ENCODE measurements at places on chromosomes 12 and 14. TPM values are rescaled to one million over a fixed set of nuclear protein-coding genes. Genes with fewer than 3 reads are reported as not detected.
A peak's percentile ranks its signal among the peaks of the same experiment; 100 is the strongest.

GRCh38 chr14:53458368-53458814, 305.3 kb upstream of the DDHD1 start:
- no peaks in the 10 kb centered on the region for H3K27me3 ChIP-seq
- no peak overlapping the region for H3K4me3 ChIP-seq
- no peak for DNase-seq

DNA sequence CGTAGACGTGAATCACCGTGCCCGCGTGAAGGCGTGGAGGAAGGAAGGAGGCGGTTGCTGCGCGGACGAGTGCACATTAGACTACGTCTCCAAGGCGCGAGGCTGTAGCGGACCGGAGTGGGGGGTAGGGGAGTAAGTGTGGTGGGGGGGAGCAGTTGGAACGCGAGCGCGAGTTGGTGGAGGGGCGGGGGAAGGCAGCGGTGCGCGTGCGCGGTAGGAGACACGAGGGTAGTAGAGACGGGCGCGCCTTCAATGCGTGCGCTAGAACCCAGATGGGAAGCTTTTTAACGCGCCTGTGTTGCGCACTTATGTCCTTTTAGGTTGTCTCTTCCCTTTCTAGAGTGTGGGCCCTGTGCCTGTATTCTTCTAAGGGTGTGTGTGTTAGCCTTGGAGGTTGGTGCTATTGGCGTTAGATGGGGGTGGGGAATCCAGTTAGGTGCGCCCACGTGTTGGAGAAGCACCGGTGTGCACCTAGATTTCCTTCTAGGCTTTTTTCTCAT, 604 bp downstream of the EIF4B start:
- H3K27ac ChIP-seq: peak overlapping the region; percentile 93
- peak; percentile 93 for DNase-seq
- peaks cover 9% of the 10 kb centered on the region for H3K36me3 ChIP-seq
- peaks cover 61% of the 10 kb centered on the region for H3K4me1 ChIP-seq
- H3K4me3 ChIP-seq: peak overlapping the region; percentile 84

DNA sequence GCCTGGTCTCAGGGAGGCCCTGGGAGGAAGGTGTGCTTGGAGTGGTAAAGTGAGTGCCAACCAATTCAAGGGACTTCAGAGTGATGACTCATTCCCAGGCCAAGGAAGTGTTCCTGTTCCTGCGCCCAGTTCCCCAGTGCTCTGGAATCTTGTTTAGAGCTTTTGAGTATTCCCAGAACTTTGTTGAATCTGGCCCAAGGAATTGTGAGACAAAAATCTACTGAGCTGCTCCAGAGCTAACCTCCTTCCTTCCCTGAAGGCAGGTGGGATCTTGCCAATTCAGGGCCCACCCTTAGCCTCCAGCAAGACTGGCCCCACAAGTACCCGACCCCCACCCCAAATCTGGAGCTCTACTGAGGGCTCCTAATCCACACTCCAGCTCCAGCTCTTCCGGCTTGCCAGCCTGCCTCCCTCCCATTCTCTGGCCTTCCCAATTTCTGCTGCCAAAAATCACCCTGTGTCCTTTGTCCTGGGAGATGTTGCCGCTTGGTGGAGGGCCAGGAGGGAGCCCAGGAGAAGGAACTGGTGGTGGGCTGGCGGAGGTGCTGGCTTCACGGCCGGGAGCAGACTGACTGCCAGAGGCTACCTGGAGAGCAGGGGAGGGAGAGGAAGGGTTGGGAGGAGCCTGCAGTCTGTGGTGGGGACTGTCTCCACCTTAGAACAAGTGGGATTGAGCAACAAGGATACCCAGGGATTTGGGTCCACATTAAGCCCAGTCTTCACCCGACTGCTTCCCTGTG, 2.0 kb upstream of the ATN1 start:
- H3K36me3 ChIP-seq: no peaks in the 10 kb centered on the region
- H3K27me3 ChIP-seq: no peaks in the 10 kb centered on the region
- peak overlapping the region; percentile 99 for H3K27ac ChIP-seq

YBX3 gene
- 324 TPM for total RNA-seq

GRCh38 chr14:58059126-58059525, 92.9 kb downstream of the ARMH4 start:
- H3K27ac ChIP-seq: no peak overlapping the region
- no peak overlapping the region for H3K4me3 ChIP-seq
- no peaks in the 10 kb centered on the region for H3K4me1 ChIP-seq
- no peak for DNase-seq

DNA sequence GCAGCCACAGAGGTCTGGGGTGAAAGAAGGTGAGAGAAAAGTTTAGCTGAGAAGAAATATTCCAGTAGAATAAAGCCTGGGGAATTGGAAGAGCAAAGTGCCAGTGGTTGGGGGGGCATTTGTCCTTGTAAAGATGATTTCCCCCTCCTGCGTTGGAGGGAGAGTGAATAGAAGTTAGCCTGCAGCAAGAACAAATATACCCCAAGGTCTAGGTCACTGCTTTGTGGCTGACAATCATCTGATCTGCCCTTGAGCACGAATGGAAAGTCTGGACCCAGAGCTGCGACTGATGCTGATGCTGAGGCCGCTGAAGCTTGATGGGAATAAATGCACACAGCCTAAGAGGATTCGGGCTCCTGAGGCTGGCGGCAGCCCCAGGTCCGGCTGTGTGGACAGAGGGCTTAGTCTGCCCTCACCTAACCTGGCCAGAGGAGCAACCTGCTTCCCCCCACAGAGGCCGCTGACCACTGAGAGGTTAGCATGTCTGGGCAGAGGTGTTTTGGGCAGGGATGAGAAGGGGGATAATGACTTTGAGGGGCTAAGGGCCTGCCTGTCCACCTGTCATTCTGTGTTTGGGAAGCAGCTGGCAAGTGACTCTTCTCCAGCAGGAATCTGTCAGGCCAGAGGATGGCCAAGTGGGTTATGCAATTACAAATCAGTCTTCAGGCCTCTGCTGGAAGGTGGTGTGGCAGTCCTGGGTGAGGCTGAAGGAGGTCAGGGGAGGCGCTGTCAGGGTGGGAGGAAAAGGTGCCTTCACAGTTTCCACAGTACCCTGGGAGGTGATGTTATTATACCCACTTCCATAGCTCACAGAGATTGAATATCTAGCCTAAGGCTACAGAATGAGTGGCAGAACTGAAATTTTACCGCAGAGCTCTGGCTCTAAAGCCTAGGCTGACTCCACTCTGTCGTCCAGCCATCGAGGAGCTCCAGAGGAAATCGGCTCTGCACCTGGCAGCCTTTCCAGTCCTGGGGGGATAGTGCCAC, 11.7 kb downstream of the TUBA1C start:
- no peak for DNase-seq
- no peak overlapping the region for H3K27ac ChIP-seq
- no peaks in the 10 kb centered on the region for H3K4me1 ChIP-seq
- peaks cover 22% of the 10 kb centered on the region for H3K36me3 ChIP-seq
- H3K27me3 ChIP-seq: no peaks in the 10 kb centered on the region

DNA sequence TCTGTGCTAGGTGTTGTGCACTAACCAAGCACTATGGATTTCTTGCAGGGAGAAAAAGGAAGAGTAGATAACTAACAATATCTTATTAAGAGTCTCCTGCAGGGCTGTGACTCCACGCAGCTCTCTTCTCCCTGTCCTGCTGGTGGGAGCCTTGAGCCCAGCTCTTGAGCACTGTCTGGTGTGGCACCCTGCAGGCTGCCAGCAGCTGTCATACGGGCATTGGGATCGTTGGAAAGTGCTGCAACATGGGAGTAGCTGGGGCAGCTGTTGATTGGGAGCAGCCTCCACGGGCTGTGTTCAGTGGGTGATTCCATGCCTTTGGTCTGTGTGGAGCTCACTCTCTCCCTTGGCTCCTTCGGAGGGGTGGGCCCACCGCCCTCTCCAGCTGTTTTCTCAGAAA, 125.3 kb downstream of the FBXL14 start:
- peaks cover 17% of the 10 kb centered on the region for H3K4me1 ChIP-seq
- no peak overlapping the region for H3K27ac ChIP-seq
- H3K36me3 ChIP-seq: peaks cover 11% of the 10 kb centered on the region
- H3K4me3 ChIP-seq: no peak overlapping the region
- DNase-seq: no peak
- H3K27me3 ChIP-seq: no peaks in the 10 kb centered on the region
